ENCODE measurements at places on chromosomes 5 and 9. TPM values are rescaled to one million over a fixed set of nuclear protein-coding genes. Genes with fewer than 3 reads are reported as not detected.

Gene EGR1
- total RNA-seq, result 1.7 TPM

Gene SPATA6L
- 0.12 TPM for total RNA-seq

Gene LHFPL2
- 35.1 TPM for total RNA-seq

DNA sequence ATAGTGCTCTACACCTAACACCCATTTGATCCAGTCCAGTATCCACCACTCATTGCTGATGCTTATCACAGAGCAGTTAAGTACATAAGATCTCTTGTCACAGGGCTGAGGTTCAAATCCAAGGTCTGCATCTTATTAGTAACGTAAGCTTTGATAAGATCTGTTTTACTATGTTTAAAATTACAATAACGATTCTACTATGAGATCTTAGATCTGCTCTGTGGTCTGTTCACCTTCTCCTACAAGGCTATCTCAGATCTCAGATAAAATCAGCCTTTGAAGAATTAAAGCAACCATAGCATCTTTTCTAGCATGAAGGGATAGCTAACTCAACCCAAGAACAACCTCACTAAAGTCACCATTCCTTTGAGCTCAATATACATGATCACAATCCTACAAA, 431.0 kb upstream of the RORB start:
- DNase-seq, result no peak

Gene PARP8
- total RNA-seq, result 6.1 TPM

Gene PKD2L2
- not detected for total RNA-seq

DNA sequence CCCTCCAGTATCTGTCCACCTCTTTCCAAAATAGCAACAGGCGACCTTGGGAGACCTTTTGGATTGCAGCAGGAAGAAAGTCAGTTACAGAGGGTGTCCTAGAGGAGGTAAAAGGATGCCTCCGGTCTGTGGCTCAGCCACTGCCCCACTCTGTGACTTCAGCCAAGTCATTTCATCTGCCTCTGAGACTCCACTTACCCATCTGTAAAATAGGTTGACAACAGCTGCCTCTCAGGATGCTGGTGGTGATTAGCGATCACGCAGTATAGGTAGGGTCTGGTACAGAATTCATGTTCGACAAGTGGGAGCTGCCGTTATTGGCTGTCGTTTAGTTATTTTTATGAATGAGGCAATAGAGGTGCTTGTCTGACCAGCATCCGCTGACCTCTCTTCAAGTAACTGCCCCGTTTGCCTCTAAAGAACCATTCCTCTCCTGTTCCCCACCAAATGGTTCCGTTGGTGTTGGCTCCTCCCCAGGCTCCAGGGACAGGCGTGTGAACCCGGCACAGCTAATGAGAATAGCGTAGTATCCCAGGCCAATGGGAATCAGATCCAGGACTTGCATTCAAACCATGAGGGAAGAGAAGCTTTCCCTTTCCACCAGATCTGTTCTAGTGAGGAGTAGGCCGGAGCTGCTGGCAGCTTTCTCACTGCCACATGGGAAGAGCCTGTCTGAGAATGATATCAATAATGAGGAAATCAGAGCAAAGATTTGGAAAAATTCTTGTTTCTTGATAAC, 64.1 kb downstream of the SMIM23 start:
- no peak for DNase-seq

Gene PLAC8L1
- total RNA-seq, result not detected

GRCh38 chr5:73638344-73639095, 12.5 kb downstream of the ARHGEF28 start:
- DNase-seq, result peak; percentile 74

DNA sequence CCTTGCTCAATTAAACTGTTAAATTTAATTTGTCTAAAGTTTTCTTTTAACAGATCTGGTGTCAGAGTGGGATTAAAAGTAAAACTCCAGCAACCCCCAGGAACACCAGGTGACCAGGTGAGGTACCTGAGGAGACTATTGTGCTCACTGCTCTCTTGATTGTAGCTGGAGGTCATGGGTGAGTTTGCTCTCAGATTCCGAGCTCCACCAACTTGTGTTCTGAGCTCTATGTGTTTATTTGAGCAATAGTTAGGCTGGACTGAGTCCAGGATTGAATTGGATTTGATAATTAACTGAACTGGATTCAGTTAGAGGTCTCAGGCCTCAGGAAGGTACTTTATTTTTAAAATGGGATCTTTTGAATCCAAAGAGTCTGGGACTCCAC, 17.9 kb upstream of the SCGB3A2 start:
- DNase-seq, result no peak

DNA sequence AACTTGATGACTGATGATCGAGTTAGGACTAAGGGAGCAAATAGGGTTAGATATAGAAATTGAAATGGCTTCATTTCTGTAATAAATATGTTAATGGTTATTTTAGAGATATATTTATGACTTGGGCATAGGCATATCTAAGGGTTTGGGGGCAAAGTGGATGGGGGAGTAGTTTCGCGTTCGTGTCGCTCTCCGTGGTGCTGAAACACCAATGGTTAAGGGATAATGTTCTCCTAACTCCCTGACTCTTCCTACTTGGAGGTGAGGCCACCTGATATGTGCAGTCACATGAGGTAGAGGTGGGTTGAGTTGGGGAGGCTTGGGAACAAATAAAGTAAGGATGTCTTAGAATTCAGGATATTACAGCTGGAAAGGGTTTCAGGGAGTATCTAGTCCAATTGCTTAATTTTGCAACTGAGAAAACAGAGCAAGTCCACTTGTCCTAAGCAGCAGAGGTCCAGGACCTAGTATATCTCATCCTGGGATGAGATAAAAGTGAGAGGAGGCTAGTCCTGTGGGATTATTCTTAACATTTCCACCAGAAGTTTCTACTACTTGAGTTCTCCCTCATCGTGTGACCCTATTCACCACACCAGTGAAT, 44.0 kb upstream of the MAP1B start:
- peak; percentile 32 for DNase-seq

Gene CFAP90
- not detected for total RNA-seq

GRCh38 chr5:143322176-143322575, 81.3 kb downstream of the NR3C1 start:
- DNase-seq, result no peak
